ENCODE measurements at places on chromosomes 5 and 9. TPM values are rescaled to one million over a fixed set of nuclear protein-coding genes. Genes with fewer than 3 reads are reported as not detected.

DNA sequence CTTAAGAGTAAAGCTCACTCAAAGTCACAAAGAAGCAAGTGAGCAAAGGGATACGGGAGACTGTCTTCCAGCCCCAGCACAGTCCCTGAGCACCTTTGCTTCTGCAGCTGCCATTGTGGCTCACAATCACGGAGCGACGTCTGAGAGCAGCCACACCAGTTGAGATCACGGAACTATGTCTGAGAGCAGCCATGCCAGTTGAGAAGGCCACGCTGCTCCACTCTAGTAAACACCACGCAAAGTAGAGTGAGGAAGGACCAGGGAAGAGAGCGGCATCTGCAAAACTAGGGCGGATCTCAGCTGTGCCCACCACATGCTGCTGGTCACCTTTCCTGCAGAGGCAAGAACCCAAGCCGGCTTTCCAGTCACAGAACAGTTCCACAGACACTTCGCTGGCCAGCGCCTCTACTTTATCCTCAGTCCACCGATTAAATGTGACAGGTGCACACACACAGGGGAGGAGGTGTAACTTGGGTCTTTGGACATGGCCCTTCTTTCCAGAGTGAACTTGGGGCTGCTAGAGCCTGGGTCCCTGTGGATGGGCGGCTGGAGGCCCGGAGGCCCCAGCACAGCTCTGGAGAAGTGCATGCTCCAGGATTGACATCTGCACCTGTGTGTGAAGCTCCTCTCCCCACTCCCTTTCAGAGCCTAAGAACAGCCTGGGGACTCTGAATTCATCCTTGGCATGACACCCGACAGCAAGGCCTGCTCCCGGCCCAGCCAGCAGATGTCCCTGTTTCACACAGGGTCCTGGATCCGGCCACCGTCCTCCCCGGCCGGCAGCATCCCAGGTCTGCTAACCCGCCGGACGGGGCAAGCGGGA lies 324.9 kb upstream of the IRX4 start:
- no peak overlapping the region for H3K4me3 ChIP-seq
- H3K27me3 ChIP-seq: peaks cover 10% of the 10 kb centered on the region
- H3K27ac ChIP-seq: no peak overlapping the region

DNA sequence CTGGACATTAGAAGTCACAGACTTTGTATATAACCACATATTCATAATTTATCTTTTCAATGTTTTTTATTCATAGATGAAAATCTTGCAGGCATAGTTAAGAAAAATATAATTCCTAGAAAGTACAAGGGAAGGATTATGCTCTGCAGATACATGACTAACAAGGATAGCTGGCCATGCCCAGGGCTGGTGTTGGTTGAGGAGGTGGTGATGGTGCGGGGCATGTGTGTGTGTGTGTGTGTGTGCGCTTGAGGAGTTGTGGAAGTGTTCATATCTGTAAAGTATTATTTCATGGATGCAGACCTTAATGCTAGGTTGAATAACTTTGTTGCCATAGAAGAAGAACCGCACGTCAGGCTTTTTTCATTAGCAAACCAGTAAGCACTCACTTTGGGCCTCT lies 1.3 kb downstream of the S1PR3 start:
- H3K4me3 ChIP-seq: peak overlapping the region; percentile 88
- H3K4me1 ChIP-seq: peaks cover 45% of the 10 kb centered on the region
- peaks cover 6% of the 10 kb centered on the region for H3K27me3 ChIP-seq
- no peak overlapping the region for H3K27ac ChIP-seq
- DNase-seq: no peak

GRCh38 chr5:68304421-68305052 lies 89.0 kb downstream of the PIK3R1 start:
- no peaks in the 10 kb centered on the region for H3K27me3 ChIP-seq
- DNase-seq: no peak
- no peak overlapping the region for H3K27ac ChIP-seq
- H3K4me1 ChIP-seq: peaks cover 6% of the 10 kb centered on the region

DNA sequence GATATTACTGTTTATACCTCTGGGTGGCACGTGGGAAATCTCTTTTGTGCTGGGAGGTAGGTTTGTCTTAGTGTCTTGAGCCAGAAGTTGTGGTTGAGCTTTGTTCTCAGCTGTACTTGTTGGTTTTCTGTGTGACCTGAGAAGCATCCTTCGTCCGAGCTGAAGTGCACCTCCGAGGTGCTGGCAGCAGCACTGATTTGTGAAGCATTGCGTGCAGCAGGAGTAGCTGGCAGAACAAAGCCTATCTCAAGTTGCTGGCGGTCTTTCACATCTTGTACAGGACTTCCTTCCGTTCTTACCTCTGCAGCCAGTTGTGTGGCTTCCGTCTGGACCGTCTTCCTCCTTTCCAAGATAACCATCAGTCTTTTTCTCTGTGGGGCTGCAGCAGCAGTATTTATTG lies 4.3 kb downstream of the PRRC2B start:
- no peaks in the 10 kb centered on the region for H3K27me3 ChIP-seq
- H3K4me1 ChIP-seq: peaks cover 57% of the 10 kb centered on the region
- DNase-seq: no peak

- H3K36me3 ChIP-seq: no peaks in the 10 kb centered on the region
- H3K27ac ChIP-seq: no peak overlapping the region
- no peaks in the 10 kb centered on the region for H3K4me1 ChIP-seq
- H3K27me3 ChIP-seq: no peaks in the 10 kb centered on the region
- no peak for DNase-seq
Observed at GRCh38 chr5:76705574-76705973, 10.4 kb upstream of the F2R start.

GRCh38 chr5:14406554-14406849 lies 175.1 kb upstream of the OTULINL start:
- no peak for DNase-seq
- H3K27ac ChIP-seq: peak overlapping the region; percentile 81
- H3K4me1 ChIP-seq: peaks cover 24% of the 10 kb centered on the region
- no peak overlapping the region for H3K4me3 ChIP-seq
- H3K27me3 ChIP-seq: no peaks in the 10 kb centered on the region

GRCh38 chr5:141753971-141754713 lies 72.1 kb upstream of the ARAP3 start:
- no peak overlapping the region for H3K4me3 ChIP-seq
- H3K36me3 ChIP-seq: no peaks in the 10 kb centered on the region
- H3K27me3 ChIP-seq: peaks cover 21% of the 10 kb centered on the region
- H3K27ac ChIP-seq: no peak overlapping the region
- DNase-seq: peak; percentile 47
- no peaks in the 10 kb centered on the region for H3K4me1 ChIP-seq

- no peak overlapping the region for H3K4me3 ChIP-seq
- H3K27me3 ChIP-seq: no peaks in the 10 kb centered on the region
- no peaks in the 10 kb centered on the region for H3K4me1 ChIP-seq
- no peak overlapping the region for H3K27ac ChIP-seq
- H3K36me3 ChIP-seq: no peaks in the 10 kb centered on the region
Observed at GRCh38 chr5:141465351-141465750, 10.4 kb upstream of the PCDHGC3 start.

GRCh38 chr5:65103756-65104440 lies 335.2 kb downstream of the CWC27 start:
- H3K27me3 ChIP-seq: no peaks in the 10 kb centered on the region
- no peaks in the 10 kb centered on the region for H3K36me3 ChIP-seq
- peak overlapping the region; percentile 22 for H3K4me3 ChIP-seq
- no peaks in the 10 kb centered on the region for H3K4me1 ChIP-seq

DNA sequence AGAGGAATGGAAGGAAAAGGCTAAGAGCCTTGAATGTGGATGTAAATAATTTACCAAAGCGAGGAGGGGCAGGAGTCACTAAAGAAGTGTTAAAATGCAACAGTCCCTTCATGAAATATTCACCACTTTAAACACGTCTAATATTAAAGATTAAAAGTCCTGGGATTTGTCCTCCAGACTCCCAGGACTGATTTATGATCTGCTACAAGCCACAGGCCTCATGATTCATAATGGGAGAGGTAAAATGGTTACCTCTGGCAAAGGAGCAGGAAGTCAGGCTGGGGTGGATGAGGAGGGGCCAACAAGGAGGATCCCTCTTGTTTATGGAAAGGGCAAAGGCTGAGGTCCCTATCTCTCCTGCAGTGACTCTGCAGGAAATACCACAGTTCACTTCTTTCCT lies 292.4 kb downstream of the TRIM32 start:
- no peaks in the 10 kb centered on the region for H3K4me1 ChIP-seq
- H3K27ac ChIP-seq: no peak overlapping the region
- H3K27me3 ChIP-seq: no peaks in the 10 kb centered on the region
- DNase-seq: no peak
- no peak overlapping the region for H3K4me3 ChIP-seq

DNA sequence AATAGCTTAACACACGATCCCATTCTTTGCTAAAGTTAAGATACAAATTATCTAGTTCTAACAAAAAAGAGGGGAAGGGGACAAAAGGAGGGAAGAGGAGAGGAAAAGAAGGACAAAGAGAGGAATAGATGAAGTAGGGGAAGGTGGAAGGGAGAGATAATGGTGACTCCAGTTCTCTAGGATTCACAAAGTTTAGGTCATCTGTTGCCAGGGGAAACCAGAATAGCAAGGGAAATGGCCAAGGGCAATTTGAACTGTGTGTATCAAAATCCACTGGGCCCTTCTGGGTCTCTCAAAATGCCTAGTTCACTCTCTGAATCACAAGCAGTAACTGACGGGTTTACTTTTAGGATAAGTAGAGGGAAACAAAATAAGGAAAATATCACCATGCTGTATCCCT lies 7.6 kb downstream of the SLC24A2 start:
- no peak for DNase-seq
- no peak overlapping the region for H3K27ac ChIP-seq
- H3K36me3 ChIP-seq: no peaks in the 10 kb centered on the region

- no peak for DNase-seq
- no peak overlapping the region for H3K4me3 ChIP-seq
Observed at GRCh38 chr5:57179262-57180200, 5.7 kb downstream of the GPBP1 start.

- H3K4me1 ChIP-seq: peaks cover 4% of the 10 kb centered on the region
- H3K36me3 ChIP-seq: no peaks in the 10 kb centered on the region
- no peaks in the 10 kb centered on the region for H3K27me3 ChIP-seq
- no peak overlapping the region for H3K27ac ChIP-seq
Observed at GRCh38 chr5:61028382-61028781, 83.4 kb downstream of the NDUFAF2 start.

DNA sequence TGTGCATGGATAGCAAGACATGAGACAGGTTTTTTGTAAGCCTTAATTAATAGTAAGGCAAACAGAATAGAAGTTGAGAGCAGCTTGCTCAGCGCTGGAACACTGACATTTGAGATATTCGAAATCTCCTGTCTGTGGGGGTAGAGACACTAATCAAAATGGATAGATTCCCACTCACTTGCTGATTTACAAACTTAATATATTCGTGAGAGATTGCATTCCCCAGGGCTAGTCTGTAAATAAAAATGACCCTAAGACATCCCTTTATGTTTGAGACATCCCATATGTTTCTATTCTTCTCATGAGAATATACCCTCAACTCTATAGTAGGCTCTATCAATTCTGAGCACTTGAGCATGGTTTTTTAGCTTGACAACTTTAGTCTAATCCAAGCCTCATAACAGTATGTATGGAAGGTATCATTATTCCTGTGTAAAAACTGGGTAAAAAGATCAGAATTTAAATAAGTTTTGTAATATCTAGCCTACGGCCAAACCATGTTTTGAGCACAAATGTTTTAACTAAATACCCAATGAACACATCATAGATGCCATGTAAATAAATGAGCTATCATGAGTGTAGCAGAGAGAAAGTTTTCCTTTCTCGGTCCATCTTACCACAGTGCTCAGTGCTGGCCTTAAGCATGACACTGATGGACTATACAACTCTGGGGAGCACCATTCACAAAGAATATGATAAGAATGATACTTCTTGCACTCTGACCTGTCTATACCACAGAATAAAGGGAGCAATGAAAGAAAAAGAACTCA lies 609.2 kb downstream of the PSAT1 start:
- H3K4me1 ChIP-seq: no peaks in the 10 kb centered on the region
- DNase-seq: no peak
- no peaks in the 10 kb centered on the region for H3K27me3 ChIP-seq
- no peak overlapping the region for H3K4me3 ChIP-seq
- H3K36me3 ChIP-seq: no peaks in the 10 kb centered on the region

GRCh38 chr5:44051591-44051990 lies 337.6 kb downstream of the FGF10 start:
- no peak overlapping the region for H3K27ac ChIP-seq
- no peak overlapping the region for H3K4me3 ChIP-seq
- no peaks in the 10 kb centered on the region for H3K27me3 ChIP-seq

- H3K27me3 ChIP-seq: no peaks in the 10 kb centered on the region
- no peak for DNase-seq
- no peak overlapping the region for H3K4me3 ChIP-seq
- H3K27ac ChIP-seq: no peak overlapping the region
Observed at GRCh38 chr5:102921341-102922044, 166.4 kb downstream of the PAM start.

DNA sequence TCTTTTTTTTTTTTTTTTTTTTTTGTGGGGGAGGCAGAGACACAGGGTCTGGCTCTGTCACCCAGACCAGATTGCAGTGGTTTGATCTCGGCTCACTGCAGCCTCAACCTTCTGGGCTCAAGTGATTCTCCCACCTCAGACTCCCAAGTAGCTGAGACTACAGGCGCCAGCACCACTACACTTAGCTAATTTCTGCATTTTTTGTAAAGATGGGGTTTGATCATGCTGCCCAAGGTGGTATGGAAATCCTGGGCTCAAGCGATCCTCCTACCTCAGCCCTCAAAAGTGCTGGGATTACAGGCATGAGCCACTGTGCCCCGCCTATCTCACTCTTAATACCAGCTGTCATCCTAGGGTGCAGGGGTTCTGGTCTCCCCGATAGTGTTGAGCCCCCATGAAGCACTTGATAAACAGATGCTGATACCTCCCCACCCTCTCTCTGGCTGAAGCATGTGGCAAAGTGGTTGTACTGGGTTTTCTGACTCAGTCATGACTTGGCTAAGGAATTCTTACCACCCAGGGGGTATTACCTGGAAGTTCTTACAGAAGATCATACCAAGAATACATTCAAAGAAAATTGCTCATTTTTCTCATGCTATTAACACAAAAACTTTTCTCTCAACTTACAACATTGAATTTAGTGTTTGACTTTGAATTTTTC lies 110.2 kb upstream of the DAPK1 start:
- H3K4me3 ChIP-seq: no peak overlapping the region
- H3K4me1 ChIP-seq: no peaks in the 10 kb centered on the region
- no peak overlapping the region for H3K27ac ChIP-seq
- DNase-seq: no peak

PRRX2 gene
- total RNA-seq: 4.2 TPM

CCDC187 gene
- total RNA-seq: 0.44 TPM

CNTNAP3 gene
- total RNA-seq: 0.66 TPM

SLC34A3 gene
- not detected for total RNA-seq

STPG3 gene
- total RNA-seq: not detected

ZBTB34 gene
- total RNA-seq: 3.1 TPM

MYOZ3 gene
- total RNA-seq: 0.57 TPM

SPATA31E1 gene
- not detected for total RNA-seq

CATSPER3 gene
- 0.88 TPM for total RNA-seq

PLEKHG4B gene
- 0.14 TPM for total RNA-seq

FIBCD1 gene
- 8.7 TPM for total RNA-seq

ACER2 gene
- 10.0 TPM for total RNA-seq

OBP2A gene
- total RNA-seq: not detected

SGCD gene
- 8.8 TPM for total RNA-seq

C9 gene
- total RNA-seq: not detected

CARTPT gene
- total RNA-seq: 46.8 TPM

CYLC2 gene
- not detected for total RNA-seq
